ENCODE measurements at places on chromosomes 4 and X.

DNA sequence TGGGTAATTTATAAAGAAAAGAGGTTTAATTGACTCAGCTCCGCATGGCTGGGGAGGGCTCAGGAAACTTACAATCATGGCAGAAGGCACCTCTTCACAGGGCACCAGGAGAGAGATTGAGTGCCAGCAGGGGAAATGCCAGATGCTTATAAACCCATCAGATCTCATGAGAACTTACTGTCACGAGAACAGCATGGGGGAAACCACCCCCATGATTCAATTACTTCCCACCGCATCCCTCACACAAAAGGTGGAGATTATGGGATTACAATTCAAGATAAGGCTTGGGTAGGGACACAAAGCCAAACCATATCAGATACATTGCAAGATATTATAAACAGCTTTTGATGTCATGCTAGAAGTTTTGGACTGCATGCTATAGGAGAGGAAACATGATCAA lies 204.3 kb downstream of the VEGFC start:
- no peak for DNase-seq

GRCh38 chr4:81214881-81215868 lies at the start of gene PRKG2:
Gene PRKG2, minus strand, starts transcription at chr4:81215222. Its CDS starts 10,175 bp downstream, at chr4:81205047.
- DNase-seq, result no peak

DNA sequence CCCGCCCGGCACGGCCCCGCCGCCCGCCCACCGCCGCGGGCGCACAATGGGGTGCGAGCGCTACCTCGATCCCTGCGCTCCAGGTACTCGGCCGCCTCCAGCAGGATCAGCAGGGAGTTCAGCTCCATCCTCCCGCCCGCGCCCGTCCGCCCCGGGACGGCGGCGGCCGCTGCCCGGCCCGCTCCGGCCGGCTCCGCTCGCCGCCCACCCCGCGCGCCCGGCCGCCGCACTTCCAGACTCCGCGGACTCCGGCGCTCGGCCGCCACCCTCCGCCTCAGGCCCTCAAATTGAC lies at the start of gene MXD4:
Gene MXD4, minus strand, starts transcription at position 257 of the 292 bp plus-strand sequence. Its CDS starts 129 bp downstream, at position 128.
- no peak for DNase-seq

- no peak for DNase-seq
Observed at GRCh38 chr4:83852085-83852451, 316.2 kb downstream of the GPAT3 start.

DNA sequence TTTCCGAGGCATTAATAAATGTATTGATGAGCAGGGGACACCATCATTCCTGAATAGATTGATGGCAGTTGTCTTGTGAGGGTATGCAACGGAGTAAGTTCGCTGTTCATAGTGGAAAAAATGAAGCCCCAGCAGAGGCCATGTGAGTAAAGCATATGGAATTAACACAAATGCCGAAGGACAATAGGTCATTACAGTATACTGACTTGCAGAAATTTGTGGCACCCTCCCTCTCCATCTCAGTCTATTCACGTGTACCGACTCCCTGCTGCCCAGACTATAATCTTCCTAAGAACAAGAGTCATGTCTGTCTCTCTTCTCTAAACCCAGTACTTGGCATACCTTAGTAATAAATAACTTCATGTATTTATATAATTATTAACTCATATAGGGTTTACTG lies 47.1 kb upstream of the PCDH10 start:
- no peak for DNase-seq

- no peak for DNase-seq
Observed at GRCh38 chr4:132809298-132810032, 339.6 kb upstream of the PCDH10 start.

DNA sequence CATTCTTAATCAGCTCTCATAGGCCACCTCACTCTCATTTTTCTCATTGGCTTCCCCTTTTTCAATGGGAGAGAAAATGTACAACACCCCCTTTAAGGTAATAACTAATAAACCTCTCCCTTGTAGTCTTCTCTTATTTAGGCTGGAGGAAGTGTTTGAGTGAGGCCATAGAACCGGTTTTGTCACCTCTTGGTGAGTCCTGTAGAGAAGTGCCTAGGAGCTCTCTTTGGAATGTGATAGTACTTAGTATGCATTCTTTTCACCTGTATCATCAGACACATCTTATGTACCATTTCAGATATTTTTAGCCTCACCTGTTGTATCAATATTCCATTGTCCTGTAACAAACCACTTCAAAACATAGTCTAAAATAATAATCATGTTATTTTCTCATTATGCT lies 3.5 kb upstream of the TAB3 start:
- no peak for DNase-seq

- DNase-seq, result no peak
Observed at GRCh38 chr4:72761368-72762038, 192.5 kb upstream of the ADAMTS3 start.

DNA sequence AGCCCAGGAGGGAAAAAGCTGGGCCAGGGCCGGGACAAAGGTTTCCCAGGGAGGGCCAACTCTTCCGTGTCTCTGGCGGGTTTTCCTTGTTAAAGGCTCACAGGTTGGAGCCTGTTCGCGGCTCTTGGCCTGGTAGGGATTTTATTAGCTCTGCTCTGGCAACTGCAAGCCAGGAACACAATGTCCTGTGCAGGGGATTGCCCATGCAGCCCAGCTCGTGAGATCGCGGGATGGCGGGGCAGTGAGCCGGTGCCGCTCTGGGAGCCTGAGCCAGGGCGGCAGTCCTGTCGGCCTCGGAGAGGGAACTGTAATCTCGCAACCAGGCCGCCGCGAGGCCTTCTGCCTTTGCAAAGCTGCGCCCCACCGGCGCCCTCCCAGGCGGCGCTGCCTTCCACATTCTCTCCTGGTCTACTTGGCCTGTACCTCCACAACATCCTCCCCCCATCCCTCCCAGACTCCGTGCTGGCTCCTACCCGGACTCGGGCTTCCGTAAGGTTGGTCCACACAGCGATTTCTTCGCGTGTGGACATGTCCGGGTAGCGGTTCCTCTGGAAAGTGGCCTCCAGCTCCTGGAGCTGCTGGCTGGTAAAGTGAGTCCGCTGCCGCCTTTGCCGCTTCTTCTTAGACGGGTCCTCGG lies 2.1 kb downstream of the PITX2 start:
- DNase-seq, result no peak

GRCh38 chrX:97334850-97335249 lies 451.1 kb downstream of the RPA4 start:
- DNase-seq, result no peak

GRCh38 chr4:145988628-145989027 lies 50.0 kb upstream of the ZNF827 start:
- DNase-seq, result no peak

GRCh38 chr4:106291678-106292077 lies 24.3 kb downstream of the TBCK start:
- DNase-seq, result no peak

DNA sequence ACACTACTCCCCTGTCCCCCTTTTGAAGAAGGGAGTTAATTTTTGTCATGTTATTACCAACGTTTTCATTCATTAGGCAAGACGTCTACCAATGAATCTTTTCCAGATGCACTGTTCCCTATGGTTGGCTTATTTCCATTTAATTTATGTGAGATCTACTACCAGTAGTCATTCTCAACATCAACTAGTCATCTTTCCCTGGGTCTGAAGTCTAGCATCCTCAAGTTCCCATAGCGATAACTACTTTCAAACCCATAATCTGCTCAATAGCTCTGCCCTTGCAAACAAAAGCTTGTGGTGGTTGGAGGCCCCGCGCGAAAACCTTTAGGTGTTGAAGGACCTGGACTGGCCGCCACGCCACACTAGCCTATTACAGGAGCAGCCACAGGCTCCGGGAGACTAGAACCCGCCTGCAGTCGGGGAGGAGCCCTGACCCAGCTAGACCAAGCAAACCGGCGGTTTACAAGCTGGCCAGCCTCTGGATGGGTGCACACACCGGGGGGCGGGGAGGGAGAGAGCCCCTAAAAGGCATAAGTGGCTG lies 746 bp downstream of the PPAT start:
- DNase-seq, result no peak

GRCh38 chr4:120481756-120482155 lies 415.1 kb upstream of the MAD2L1 start:
- DNase-seq, result no peak

DNA sequence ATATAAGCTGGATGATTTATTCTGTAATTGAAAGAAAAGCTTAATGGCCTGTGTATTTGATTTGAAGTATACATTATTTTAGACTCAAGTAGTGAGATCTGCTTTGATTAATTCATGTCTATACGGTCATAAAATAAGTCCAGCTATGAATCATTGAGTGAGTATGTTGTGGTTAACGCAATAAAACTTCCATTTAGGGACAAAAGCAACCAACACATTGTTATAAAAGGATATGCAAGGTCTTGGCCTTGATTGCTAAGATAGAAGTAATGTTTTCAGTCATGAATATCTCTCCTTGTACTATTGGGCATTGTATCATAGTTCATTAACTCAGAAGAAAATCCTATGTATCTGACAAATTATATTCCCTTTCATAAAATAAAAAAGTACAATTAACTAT lies 162.1 kb downstream of the EPHA5 start:
- no peak for DNase-seq

GRCh38 chr4:185096032-185096653 lies 46.9 kb upstream of the SLC25A4 start:
- no peak for DNase-seq

- DNase-seq, result no peak
Observed at GRCh38 chr4:8267077-8267476, 2.5 kb upstream of the HTRA3 start.

DNA sequence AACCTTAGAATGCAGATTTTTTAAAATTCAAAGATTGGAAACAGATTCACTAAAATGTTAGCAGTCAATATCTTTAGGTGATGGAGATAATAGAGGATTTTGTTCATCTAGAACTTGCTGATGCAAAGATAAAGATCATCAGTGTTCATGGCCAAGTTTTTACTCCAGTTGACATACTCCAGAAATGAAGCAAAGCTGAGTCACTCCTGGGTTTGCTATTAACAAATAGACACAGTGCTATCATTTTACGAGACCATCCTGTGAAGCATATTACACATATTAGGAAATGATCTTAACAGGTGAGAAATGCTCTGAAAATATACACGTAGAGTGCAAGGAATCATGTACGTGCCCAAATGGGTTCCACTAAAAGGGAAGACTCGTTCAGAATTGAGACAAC lies 170.6 kb upstream of the FAM9B start:
- no peak for DNase-seq

DNA sequence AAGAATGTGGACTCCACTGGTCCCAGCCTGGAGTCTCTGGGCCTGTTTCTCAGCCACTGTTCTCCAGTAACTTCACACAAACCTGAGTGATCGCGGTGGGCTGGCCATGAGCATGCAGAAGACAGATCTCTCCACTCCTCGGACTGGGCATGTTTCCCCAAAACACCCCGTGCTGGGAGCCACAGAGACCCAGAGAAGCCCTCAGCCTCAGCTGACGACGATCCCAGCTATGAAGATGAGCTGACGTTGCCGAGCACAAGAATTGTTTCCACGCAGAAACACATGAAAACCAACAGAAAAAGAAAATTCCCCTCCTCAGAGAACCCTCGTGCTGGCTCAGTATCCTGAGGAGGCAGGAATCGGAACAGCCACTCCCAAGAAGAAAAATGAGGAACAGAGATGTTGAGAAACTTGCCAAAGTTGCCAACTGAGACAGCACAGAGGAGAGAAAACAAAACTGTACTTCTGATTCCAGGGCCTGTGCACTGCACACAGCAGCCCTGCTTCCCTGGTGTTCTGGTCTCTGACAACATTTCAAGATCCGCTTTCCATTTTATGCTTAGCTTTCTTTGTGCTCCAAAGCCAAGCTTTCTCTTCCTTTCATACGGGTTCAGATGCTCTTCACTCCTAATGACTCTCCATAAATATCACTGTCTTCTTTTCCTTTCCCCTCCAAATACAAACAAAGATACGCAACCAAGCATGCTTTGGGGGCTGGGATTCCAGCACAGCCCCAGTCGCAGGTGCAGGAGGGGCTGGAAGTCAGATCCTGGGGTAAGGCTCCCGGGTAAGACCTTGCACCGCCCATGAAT lies 81.4 kb downstream of the IRF2 start:
- no peak for DNase-seq

DNA sequence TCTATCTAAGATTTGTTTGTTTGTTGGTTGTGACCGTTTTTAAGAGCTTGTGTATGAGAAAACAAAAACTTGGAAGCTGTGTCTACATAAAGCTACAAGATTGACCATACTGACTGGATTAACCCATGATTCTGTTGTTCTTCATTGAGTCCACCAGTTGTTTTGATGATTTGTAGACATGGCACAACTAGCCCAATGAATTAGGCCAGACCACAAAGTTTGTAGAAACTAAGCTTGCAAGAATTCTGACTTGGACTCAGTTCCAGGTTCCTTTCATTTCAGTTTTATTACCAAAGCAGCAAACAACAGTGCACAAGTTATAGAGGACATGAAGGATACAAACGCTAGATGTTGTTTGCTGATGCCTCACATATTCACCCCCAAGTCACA lies 119.3 kb downstream of the RASGEF1B start:
- DNase-seq, result no peak

- no peak for DNase-seq
Observed at GRCh38 chr4:1398681-1399507, 7.3 kb downstream of the NKX1-1 start.

- DNase-seq, result no peak
Observed at GRCh38 chrX:71315917-71316316, 14.4 kb downstream of the ITGB1BP2 start.

All from activated CD4-positive, alpha-beta T cell treated with anti-CD3 and anti-CD28 coated beads, Interleukin-2, amount 50 U/mL, for 24 hours (primary cell).